ENCODE measurements at places on chromosomes 12 and 14.

DNA sequence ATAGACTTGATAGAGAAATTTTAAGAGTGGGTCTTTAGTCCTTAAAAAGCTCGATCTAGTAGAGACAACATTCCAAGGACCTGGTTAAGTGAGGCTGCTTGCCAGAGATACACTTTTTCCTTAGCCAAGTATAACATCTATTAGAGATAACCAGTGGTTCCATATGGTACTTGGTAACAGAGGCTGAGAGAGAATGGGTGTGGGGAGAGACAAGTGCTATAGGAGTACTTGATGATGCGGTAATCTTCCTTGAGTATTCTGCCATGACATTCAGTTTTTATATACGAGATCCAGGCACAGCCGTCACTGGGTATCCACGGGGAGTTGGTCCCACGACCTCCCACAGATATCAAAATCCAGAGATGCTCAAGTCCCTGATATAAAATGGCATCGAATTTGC is 77.4 kb upstream of the REP15 start:
- no peak for DNase-seq

- DNase-seq, result no peak
Observed at GRCh38 chr12:8127138-8127537, 3.7 kb downstream of the CLEC4A start.

- no peak for DNase-seq
Observed at GRCh38 chr14:26887847-26888246, 290.0 kb upstream of the NOVA1 start.

DNA sequence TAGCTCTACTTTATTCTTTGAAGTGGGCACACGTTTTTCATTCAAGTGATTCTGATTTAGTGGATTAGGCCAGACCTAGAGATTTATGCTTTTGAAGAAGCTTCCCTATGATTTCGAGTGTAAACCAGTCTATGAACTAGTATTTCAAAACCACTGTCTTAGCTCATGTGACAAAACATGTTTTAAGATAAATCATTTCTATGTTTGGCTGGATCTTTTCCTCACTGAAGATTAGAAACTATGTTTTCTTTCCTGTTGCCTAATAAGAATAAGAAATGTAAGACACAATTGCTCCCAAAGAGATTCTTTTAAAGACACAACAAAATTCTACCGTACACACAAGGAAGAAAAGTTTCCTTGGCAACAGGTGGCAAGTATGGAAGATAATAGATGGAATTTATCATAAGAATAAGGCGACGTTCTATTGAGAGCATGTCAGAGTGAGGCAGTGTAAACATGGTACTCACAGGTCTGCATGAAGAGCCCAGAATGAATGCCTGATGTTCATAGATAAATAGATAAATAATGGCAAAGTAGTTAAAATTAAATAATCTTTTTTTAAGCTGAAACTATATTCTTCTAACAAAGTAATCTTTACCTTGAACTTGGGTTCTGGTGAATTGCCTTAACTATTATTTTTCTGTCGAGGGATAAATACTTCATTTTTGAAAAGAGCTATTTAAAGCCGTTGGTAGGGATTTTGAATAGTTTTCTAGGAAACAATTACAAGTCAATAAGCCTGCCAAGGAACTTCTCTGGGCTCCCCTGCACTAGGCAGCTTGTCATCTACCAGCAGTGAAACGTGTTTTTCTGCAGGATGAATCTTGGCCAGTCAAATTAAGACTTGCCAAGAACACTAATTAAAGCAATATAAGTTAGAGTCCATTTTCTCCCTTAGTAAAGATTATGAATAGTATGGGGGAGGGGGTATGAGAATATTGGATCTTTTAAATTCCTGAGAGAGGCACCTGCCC is 34.1 kb upstream of the C12orf75 start:
- no peak for DNase-seq

DNA sequence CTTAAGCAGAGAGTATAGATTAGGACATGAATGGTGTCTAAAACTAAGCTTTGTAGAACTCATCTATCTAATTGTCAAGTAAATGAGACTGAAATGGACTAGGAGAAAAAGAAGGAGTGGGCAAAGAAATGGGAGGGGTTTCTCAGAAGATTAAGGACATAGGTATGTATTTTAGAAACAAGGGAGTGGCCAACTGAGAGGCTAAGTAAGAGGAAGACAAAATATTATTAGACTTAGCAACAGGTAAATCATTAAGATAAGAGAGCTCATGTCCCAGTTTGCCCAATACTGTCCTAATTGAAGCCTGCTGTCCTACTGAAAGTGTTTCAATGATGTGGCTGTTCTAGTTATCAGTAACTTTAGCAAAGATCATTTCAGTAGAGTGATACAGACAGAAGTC is 171.4 kb downstream of the KITLG start:
- DNase-seq, result no peak

- no peak for DNase-seq
Observed at GRCh38 chr12:132147423-132148367, 3.4 kb downstream of the NOC4L start.

DNA sequence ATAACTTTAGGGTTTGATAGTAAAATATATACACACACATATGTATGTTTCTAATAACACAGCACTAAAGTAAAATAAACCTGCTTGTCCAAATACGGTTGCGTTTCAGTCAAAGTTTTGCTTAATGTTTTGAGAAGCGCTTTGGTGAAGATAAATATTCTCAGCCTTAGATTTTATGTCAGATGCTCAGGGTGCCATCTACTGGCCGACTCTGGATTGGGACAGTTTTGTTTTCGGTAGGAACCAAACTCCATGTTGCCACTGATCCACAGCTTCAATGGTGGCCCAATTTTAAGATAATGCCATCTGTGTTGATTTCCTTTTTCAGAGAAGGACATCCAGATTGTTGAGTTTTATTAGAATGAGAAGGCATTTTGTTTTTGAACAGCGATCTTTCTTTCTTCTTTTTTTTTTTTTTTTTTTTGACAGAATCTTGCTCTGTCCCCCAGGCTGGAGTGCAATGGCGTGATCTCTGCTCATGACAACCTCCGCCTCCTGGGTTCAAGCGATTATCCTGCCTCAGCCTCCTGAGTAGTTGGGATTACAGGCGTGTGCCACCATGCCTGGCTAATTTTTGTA is 43.1 kb downstream of the LLPH start:
- DNase-seq, result peak; percentile 24

DNA sequence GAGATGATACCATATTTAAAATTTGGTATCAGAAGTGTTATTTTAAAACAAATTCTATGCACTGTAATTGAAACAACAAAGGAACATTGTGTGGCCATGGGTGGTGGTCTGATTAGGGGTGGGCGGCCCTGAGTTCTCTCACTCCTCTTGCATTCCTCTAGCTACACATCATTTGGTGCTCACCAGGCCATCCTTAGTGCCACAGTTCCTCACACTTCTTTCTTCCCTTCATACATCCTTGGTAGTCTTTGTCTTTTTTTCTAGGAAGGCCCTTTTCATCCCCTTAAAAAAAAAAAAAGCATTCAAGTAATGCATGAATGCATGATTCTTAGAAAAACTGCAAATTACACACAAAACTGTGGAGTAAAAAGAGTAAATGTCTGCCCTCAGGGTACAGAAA is 2.4 kb upstream of the MANSC4 start:
- no peak for DNase-seq

- no peak for DNase-seq
Observed at GRCh38 chr12:14263742-14264141, 101.7 kb upstream of the ATF7IP start.

DNA sequence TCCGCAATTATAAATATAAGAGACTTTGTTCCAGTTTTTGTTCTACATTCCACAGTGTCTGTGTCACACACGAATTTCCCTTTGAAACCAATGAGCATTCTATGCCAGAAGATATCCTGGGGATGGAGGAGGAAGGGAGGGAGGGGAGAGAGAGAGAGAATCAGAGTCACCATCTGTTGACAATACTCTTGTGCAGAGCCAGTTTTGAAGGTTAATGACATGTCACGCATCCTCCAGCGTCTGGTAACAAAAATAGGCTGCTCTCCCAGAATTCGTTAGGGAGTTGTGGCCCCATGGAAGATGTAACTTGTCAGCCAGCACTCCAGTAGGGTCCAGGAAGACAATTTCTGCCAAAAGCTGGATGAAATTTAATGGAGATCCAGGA is 213.5 kb upstream of the KRR1 start:
- DNase-seq, result no peak

- DNase-seq, result peak; percentile 33
Observed at GRCh38 chr12:114508529-114509129, 102.7 kb upstream of the TBX5 start.

DNA sequence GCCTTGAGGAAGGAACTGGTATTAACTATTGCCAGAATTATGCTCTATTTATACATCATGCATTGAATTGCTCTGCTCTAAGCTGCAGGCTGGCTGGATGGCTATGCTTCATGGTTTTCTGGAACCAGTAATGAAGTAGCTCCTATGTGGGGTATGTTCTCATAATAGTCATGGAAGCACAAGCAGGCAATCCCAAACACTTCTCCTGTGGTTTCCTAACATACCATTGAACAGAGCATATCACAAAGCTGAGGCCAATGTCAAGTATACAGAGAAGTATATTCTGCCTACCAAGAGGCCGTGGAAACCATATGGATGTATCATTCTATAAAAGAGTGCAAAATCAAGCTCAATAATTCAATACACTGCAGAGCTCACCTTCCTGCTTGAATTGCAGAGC is 1752.4 kb upstream of the FLRT2 start:
- no peak for DNase-seq
